ENCODE measurements at places on chromosomes 3 and 15.

DNA sequence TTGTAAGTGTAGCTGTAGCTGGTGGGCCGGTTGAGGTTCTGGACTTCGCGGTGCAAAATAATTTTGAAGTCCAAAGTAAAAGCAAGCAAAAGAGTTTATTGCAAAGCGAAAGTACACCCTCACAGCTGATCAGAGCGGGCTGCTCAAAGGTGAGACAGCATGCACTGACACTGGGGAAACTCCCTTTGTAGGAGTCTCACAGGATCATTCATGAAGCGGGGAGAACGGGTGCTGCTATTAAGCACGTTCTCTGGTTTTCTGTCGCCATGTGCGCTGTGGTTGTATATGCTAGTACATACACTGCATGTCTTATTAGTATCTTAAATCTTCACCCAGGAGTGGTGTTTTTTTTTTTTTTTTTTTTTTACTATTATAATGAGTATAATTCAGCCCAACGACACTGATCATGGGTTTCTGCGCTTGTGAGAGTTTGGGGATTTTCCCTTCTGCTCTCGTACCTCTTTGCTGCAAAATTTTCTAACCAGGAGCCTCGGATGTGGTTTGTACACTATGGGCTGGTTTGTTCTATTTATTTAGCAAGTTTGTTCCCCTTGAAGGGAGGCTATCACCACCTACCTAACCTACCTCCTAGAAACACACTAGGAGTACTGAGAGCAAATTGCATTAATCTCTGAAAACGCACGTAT, 1.4 kb upstream of the AP4E1 start:
- DNase-seq = peak; percentile 85

DNA sequence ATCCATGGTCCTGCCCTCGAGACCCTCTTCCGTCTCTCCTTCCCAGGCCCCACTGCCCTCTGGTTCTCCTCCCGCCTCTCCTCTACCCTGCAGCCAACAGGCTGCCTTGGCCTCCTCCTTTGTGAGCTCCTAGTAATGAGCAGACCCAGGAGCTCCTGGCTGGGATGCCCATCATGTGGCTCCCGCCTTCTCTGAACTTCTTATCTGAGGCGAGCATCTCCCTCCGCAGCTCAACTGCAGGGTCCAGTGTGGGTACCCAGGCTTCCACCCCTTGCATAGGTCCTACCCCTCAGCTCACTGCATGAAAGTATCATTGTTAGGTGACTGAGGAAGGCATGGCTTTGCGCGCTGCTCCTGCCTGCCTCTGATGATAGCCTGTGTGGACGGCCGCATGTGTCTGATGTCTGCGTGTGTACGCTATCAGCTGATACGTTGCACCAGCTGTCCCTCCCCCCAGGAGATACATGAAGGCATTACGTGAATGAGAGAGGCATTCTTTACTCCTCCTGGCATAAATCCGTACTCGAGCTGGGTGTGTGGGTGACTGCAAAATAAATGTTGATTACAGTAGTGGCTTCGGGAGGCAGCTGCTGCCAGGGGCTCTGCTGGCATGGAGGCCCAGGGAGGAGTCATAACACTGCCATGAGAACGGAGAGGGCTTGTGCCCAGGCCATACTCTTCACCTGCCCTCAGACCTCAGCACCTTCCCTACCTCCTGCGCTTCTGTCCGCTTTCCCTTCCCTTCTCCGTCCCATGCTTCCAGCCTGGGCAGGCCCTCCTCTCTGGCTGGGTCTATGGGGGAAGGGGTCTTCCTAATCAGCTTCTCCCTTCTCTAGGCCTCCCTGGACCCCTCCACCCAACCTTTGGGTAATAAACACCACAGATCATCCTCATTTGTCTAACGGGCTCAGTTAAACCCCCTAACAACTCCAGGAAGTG, 48.8 kb downstream of the ZNF710 start:
- DNase-seq = no peak

- DNase-seq = no peak
Observed at GRCh38 chr3:189202106-189202505, 30.3 kb downstream of the TPRG1 start.

GRCh38 chr15:72306211-72306785, 13.7 kb downstream of the CELF6 start:
- DNase-seq = peak; percentile 75

GRCh38 chr3:132354916-132355702, 37.9 kb downstream of the ACP3 start:
- DNase-seq = no peak
